ENCODE measurements at places on chromosomes 11 and 22.
A peak's percentile ranks its signal among the peaks of the same experiment; 100 is the strongest.

DNA sequence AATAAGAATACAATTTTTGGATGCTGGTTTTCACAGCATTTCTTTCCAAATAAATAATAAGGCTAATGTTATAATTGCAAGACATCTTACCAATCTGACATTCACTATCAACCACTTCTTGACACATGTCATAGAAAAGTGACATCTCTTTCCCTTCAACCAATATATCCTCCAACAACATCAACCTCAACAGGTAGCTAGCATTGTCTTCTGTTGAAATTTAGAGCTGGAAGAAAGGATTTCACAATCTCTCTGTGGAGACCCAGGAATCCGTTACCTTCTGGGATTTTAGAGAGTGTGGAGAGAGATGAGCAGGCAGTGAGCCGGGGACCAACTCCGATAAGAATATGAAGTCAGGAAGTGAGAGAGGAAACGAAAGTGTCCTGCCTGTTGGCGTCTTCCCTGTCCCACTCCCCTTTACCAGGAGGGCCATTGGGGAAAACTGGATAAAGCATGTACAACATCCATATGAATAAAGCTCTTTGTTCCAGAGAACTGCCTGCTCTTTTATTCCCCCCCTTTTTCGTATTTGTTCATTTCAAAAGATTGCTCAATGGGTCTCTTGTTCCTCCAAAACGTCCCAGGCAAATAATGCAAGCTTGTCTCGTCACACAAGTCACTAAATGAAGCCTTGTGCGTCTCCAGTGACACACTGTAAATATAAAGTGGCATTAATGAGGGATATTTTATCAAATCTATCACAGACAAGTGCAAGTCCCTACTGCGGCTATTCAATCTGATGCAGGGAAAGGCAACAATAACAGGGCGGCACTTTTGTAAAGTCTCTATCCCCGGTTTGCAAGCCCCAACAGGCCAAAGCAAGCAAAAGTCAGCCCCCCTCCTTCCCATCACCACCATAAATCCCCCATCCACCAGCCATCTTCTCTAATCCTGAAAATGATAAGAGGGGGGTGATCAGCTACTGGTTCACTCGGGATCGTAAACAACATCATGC, 3.4 kb downstream of the CADM1 start:
- no peak for DNase-seq

- no peak for DNase-seq
Observed at GRCh38 chr22:19991395-19991644, 25.3 kb downstream of the ARVCF start.

DNA sequence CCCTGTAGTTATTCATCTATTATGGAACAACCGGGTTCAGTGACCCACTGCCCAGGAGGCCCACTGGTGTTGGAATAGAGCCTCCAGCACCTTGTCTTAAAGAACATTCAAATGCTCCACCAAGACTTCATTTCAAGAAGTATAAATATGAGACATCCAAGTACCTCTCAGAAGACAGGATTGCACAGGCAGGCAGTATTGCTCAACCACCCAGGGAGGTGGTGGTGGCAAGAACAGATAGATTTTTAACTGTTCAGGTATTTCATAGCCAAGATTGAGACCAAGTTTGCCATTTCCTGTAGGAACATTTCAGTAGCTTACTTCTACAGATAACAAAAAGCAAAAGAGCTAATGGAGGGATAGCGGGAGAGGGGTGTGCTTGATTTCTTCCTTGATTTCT, 78.7 kb downstream of the COMMD9 start:
- DNase-seq, result no peak

GRCh38 chr22:29503811-29504372, 23.9 kb downstream of the NEFH start:
- DNase-seq, result no peak

GRCh38 chr11:124917115-124917637, 1.9 kb upstream of the HEPN1 start:
- DNase-seq, result no peak

DNA sequence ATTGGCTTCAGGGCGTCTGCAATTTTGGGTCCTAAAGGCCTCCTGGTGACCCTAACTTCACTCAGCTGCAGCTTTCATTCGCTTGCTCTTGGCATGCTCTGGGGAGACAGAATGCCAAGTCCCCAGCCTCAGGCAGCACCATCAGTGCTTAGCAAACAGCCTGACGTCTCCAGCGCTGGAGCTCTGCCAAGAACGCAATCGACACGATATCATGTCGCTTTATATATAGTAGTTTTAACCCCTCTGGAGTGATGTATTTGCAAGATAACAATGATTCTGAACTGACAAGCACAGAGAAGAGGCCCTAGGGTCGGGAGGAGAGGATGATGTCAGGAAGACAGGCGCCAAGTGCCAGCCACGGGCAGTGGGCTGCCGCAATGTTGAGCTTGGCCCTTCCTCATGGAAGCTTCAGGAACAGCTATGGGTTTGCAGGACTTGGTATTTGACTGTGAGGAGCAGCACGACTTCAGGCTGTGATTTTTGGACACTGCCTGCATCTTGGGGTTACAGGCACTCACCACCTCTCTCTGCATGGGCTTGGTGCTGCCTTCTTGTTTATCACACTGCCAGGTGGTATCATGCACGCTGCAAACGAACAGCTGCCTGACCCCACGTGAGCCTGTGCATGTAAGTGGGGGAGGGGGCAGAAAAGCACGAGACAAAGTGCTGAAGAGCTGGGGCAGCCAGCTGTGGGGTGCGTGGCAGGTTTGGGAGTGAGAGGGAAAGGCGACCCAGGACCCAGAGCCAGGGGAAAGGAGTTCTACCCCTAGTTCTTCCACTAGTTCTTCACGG, 26.1 kb downstream of the B3GAT1 start:
- DNase-seq, result no peak

- no peak for DNase-seq
Observed at GRCh38 chr11:70470127-70470526, 71.8 kb downstream of the CTTN start.

- no peak for DNase-seq
Observed at GRCh38 chr22:19983741-19984140, 32.9 kb downstream of the ARVCF start.

DNA sequence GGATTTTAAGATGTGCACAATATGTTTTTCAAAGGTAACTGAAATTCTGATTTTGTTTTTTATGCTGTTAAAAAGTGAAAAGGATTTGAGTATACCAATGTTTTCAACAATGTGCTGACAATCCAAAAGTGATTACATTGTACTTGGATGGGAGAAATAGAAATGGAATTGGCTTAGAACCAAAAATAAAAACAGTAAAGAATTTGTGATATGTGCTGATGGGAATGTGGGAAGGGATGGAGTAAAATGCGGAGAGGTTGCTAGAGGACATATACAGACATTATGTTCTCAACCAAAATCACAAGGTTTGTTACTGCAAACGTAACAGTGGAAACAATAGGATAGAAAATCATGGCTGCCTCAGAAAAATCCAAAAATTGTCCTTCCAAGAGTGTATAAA, 279.3 kb upstream of the TENM4 start:
- no peak for DNase-seq

- no peak for DNase-seq
Observed at GRCh38 chr11:2675540-2675939, 24.3 kb downstream of the KCNQ1OT1 start.

- no peak for DNase-seq
Observed at GRCh38 chr22:20128619-20128901, 3.0 kb upstream of the ZDHHC8 start.

GRCh38 chr11:3216027-3216525, 2.5 kb downstream of the MRGPRG start:
- DNase-seq, result no peak

- no peak for DNase-seq
Observed at GRCh38 chr11:116727990-116728389, 44.8 kb downstream of the BUD13 start.

DNA sequence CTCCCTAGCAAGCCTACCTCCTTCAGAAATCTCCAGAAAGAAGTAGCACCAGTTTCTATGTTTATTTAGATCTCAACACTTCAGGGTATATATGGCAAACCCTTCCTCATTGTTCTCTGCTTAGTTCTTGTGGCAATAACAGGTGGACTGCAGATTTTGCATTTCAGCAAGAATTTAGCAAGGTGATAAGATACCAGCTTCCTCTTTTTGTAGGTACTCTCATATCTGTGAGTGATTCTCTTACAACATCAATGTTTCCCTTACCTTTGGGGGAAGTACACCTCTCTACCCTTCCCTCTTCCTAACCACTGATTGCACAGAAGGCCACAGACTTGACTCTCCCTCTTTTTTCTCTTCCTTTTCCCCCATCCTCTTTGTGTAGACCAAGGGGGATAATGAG, 230.9 kb upstream of the SESN3 start:
- DNase-seq, result no peak

- DNase-seq, result no peak
Observed at GRCh38 chr11:26936109-26936508, 57.8 kb upstream of the FIBIN start.

DNA sequence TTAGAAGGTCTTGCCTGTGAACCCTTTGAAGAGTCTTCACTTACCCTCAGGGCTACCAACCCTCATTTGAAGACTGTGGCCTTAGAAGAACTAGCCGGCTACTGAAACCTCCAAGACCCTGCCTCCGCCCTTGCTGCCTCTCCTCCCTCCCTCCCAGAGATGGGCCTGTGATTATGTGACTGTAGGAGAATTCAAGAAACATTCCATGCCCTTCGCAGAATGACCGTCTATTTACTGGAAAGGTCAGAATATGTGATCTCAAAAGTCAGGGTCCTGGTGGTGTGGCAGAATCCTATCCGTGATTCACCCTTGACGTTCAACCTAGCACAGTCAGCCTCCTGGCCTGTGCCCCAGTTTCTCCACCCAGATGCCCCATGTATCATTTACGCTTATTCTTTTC, 109.6 kb downstream of the CTNND1 start:
- no peak for DNase-seq

- DNase-seq, result no peak
Observed at GRCh38 chr11:87775036-87775435, 400.2 kb downstream of the RAB38 start.

GRCh38 chr11:79937676-79938334, 497.0 kb upstream of the TENM4 start:
- no peak for DNase-seq

- DNase-seq, result no peak
Observed at GRCh38 chr22:31253949-31254348, 38.3 kb downstream of the PIK3IP1 start.

GRCh38 chr11:555780-556661, 4.5 kb downstream of the LMNTD2 start:
- peak; percentile 68 for DNase-seq

- DNase-seq, result no peak
Observed at GRCh38 chr22:35319244-35319985, 19.7 kb downstream of the TOM1 start.
